IMR-90 (cell line): ENCODE measurements at places on chromosomes 7 and 10.

DNA sequence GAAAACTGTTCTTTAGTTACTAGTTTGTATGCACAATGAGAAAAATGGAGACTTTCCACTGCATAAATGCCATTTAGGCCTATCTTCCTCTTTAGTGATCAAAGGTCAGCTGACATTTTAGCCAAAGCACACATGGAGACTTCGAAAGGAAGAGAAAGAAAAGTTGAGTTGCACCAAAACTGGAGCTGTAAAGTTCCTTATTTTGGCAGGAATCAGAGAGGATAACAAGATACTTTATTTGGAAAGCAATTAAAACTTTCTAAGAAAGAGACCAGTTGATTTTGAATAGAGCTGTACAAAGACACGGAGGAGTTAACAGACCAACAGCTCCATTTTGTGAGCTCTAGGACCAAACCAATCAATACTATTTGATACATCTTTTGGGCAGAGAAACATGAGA, 14.2 kb downstream of the ENTPD7 start:
- DNase-seq: no peak

- DNase-seq: no peak
Observed at GRCh38 chr10:37754538-37755323, 102.7 kb downstream of the ZNF248 start.

DNA sequence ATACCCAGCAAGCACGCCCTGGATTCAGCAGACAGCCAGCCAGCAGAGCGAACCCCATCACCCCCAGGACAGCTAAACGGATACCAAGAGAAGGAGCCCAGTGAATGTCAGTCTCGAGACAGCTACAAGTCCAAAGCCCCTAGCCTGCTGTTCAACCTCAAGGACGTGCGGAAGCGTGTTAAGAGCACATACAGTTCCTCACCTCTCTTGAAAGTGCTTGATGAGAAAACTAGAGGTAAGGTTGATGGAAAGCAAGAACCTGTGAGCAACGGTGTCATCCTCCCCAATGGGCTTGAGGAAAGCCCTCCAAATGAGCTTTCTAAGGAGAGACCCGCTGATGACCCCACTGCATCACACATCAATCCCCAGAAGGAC, 24.9 kb downstream of the C10orf71 start:
- DNase-seq: no peak

GRCh38 chr10:129971381-129972144, 7.5 kb upstream of the EBF3 start:
- DNase-seq: peak; percentile 22

- DNase-seq: no peak
Observed at GRCh38 chr10:59366290-59366689, 3.9 kb upstream of the FAM13C start.
